Glomerular endothelial cell (primary cell): ENCODE measurements at places on chromosomes 2 and 18.

DNA sequence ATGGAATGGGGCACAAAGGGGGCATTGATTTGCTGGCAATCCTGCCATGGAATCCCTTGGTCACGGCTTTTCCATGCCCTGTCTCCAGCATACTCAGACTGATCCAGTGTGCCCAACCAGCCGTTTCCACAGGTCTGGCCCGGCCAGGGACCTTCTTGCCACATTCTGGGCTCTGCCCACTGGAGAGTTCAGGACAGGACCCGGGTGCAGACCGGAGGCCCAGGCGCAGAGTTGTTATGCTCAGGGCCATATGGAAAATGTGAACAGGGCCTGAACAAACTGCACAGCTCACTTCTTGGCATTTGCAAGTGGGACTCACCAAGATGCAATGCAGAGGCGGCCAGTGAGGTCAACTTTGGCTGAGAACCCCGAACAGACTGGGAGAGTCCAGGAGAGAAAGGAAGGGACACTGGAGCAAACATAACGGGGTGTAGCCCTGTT is 15.6 kb upstream of the ASAP2 start:
- DNase-seq = no peak

- DNase-seq = no peak
Observed at GRCh38 chr2:182915369-182916326, 49.2 kb upstream of the FRZB start.

DNA sequence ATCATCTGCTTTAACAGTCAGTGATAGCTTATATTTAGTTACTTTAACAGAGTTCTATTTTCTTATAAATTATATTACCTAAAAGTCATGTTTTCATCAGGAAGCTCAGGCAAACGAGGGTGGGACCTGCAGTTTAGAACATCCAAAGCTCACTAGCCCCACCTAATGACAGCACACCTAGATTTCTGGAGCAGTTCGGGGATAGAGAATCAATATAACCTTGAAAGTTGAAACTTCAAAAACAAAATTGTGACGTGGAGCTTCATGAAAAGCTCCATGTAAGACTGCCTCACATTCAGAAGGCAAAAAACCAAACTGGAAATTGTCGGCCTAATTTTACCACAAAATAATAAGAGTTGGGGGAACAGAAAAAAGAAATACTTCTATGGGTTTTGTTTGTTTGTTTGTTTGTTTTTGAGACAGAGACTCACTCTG is 185.9 kb upstream of the CCDC150 start:
- peak; percentile 57 for DNase-seq

- no peak for DNase-seq
Observed at GRCh38 chr2:85723707-85724360, 29.7 kb downstream of the GNLY start.

GRCh38 chr2:239667431-239667985 is 266.7 kb upstream of the HDAC4 start:
- no peak for DNase-seq

DNA sequence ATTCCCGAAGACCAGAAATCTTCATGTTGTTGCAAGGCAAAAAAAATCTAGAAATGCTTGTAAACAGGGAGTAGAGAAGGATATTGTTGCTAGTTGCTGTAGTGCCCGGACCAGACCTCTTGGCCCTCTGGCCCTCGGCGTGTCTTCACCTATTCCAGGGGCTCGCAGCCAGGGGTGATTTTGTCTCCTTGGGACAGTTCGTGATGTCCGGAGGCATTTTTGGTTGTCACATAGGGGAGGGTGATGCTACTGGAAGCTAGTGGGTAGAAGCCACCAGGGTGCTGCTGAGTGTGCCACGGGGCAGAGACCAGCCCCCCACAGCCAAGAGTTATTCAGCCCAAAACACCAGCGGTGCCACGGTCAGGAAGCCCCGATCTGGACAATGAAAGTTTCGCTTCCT is 230.7 kb downstream of the GBX2 start:
- no peak for DNase-seq

GRCh38 chr2:10911291-10912075 is at the start of gene KCNF1:
KCNF1 (plus strand) TSS chr2:10911934; CDS start chr2:10912427, 493 bp downstream.
- no peak for DNase-seq

GRCh38 chr2:29209551-29209950 is 94.3 kb downstream of the CLIP4 start:
- DNase-seq = no peak

- no peak for DNase-seq
Observed at GRCh38 chr2:46489423-46490174, 10.2 kb downstream of the TMEM247 start.

GRCh38 chr2:41954304-41955291 is 93.2 kb upstream of the PKDCC start:
- DNase-seq = no peak

- no peak for DNase-seq
Observed at GRCh38 chr2:195768431-195768830, 111.4 kb downstream of the SLC39A10 start.
